ENCODE measurements at places on chromosomes 1 and 21. TPM values are rescaled to one million over a fixed set of nuclear protein-coding genes. Genes with fewer than 3 reads are reported as not detected.

- H3K27me3 ChIP-seq = no peaks in the 10 kb centered on the region
- no peak overlapping the region for H3K4me3 ChIP-seq
- no peaks in the 10 kb centered on the region for H3K36me3 ChIP-seq
- no peak overlapping the region for H3K27ac ChIP-seq
Observed at GRCh38 chr21:45532826-45533360, 9.3 kb downstream of the SLC19A1 start.

- H3K4me3 ChIP-seq = no peak overlapping the region
- no peak for DNase-seq
- H3K36me3 ChIP-seq = peaks cover 39% of the 10 kb centered on the region
Observed at GRCh38 chr1:212621949-212622305, 13.4 kb downstream of the ATF3 start.

DNA sequence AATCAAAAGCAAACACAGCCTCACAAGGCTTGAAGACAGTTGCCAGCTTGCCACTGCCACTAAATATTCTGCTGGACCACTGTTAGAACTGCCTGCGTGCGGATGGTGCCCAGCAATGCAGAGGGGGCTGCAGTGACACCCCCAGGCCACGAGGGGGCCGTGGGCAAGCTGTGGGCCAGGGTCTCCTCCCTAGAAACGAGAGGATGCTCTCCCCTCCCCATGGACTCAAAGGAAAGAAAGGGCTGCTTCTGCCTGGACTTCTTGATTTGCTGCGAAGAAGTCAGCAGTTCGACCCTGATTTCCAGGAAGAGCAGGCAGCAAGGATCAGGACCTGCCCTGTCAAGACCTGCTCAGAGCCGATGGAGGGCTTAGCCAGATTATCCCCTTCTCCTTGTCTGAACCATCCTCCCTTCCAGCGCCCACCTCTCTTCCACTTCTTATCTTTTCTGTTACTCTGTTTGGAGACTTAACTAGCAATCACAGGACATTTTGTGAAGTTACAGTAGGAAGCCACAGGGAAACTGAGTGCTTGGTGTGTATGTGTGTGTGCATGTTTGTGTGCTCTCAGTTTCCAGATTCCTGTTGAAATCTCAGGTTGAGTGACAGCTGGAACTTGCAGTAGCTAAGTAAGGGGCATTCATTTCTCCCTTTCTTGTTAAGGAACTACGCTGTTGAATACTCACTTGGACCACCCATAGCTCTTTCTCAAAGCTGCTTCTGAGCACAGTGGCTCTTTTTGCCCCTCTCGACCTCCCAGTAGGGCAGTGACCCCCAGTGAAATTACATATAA lies 2.7 kb downstream of the MAN1C1 start:
- H3K4me1 ChIP-seq = peaks cover 20% of the 10 kb centered on the region
- no peak overlapping the region for H3K27ac ChIP-seq
- H3K4me3 ChIP-seq = no peak overlapping the region
- H3K36me3 ChIP-seq = no peaks in the 10 kb centered on the region
- H3K27me3 ChIP-seq = no peaks in the 10 kb centered on the region

GRCh38 chr1:240499012-240499411 lies 112.9 kb downstream of the GREM2 start:
- H3K27ac ChIP-seq = peak overlapping the region; percentile 18
- H3K4me3 ChIP-seq = no peak overlapping the region
- H3K4me1 ChIP-seq = no peaks in the 10 kb centered on the region
- no peaks in the 10 kb centered on the region for H3K36me3 ChIP-seq
- no peak for DNase-seq

- no peaks in the 10 kb centered on the region for H3K27me3 ChIP-seq
- no peaks in the 10 kb centered on the region for H3K4me1 ChIP-seq
- no peak overlapping the region for H3K4me3 ChIP-seq
- H3K27ac ChIP-seq = no peak overlapping the region
- no peak for DNase-seq
Observed at GRCh38 chr1:200442023-200442422, 32.2 kb upstream of the ZNF281 start.

DNA sequence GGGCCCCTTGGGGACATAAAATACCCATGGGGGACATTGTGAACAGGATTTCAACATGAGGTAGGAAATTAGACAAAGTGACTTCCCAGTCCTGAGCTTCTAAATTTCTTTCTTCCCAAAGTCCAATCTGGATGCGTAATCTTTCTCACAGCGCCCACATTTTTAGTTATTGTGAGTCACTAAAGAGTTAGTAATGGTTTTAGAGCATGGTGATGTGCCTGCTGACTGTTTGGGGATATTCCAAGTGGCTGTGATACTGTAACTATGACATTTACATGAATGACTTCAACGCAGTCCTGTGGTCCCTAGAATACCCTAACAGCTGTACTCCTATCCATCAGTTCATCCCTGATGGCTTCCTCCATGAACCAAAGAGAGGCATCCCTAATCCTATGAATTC lies 224.0 kb upstream of the COA6 start:
- H3K27me3 ChIP-seq = no peaks in the 10 kb centered on the region
- no peaks in the 10 kb centered on the region for H3K36me3 ChIP-seq
- no peak for DNase-seq
- H3K27ac ChIP-seq = no peak overlapping the region
- H3K4me1 ChIP-seq = no peaks in the 10 kb centered on the region

GRCh38 chr1:184915463-184916090 lies 58.7 kb downstream of the NIBAN1 start:
- H3K4me3 ChIP-seq = no peak overlapping the region
- peaks cover 6% of the 10 kb centered on the region for H3K4me1 ChIP-seq
- H3K27me3 ChIP-seq = no peaks in the 10 kb centered on the region

SIKE1 gene
- 25.7 TPM for total RNA-seq

DNA sequence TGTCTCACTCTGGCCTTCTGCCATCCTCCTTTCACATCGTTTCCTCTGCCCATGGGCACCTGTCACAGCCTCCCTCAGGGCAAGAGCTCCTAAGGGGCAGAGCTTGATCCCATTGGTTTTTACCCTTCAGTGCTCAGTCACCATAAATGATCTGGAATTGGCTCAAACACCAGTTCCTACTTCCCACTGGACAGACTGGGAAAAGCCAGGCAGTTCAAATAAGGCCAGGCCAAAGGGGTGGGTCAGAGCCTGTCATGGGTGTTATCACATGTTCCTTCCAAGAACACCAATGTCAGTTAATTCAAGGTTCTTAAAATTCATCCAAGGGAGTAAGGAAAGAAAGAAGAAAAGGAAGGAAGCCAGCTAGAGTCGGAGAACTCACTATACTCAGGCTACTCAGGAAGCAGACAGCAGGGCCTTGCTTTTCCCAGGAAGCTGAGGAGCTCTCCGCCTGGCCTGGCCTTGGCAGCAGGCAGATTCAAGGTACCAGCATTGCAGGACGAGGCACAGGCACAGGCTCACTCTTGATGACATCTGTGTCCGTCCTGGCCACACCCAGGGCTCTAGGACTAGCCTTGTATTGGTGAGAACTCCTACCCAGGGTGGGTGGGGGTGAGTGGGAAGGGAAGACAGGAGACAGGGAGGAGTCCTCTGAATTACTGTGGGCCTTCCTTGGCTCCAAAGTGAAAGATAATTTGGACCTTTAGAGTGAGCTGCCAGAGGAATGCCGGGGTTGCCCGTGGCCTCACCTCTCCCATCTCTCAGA lies 32.2 kb upstream of the ARTN start:
- no peak for DNase-seq
- no peaks in the 10 kb centered on the region for H3K4me1 ChIP-seq
- H3K27ac ChIP-seq = no peak overlapping the region
- no peak overlapping the region for H3K4me3 ChIP-seq
- H3K36me3 ChIP-seq = peaks cover 20% of the 10 kb centered on the region

SCAF4 gene
- total RNA-seq = 8.2 TPM

DNA sequence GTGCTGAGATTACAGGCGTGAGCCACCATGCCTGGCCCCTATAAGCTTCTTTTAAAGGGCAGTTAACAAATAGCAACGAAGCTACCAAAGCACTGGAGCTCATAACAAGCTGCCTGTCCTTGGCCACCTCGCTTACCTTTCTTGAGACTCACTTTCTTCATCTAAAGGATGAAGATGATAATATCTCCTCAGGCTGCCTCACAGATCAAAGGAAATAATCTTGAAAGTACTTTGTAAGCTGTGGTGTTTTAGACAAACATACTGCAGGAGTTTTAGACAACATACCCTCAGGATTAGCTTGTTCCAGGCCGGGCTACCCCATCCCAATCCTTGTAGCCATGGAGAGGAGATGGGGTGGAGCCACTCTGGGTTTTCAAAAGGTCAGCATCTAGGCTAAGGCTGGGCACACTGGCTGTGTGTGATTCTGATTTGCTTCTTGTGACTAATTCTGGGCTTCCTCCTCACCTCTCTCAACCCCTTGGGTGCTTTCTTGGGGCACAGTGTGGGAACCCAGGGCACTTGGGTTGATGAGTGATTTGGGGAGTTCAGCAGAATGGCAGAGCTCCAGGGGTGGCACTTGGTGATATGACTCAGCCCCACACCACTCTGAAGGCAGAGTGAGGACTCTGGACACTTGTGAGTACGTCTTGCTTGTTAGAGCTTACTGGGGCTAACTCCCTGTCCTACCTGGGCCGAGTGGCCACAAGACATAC lies 5.2 kb downstream of the GPR25 start:
- H3K4me3 ChIP-seq = no peak overlapping the region
- DNase-seq = no peak
- peaks cover 17% of the 10 kb centered on the region for H3K27me3 ChIP-seq
- no peaks in the 10 kb centered on the region for H3K36me3 ChIP-seq
- no peak overlapping the region for H3K27ac ChIP-seq

FLG gene
- total RNA-seq = not detected

DNA sequence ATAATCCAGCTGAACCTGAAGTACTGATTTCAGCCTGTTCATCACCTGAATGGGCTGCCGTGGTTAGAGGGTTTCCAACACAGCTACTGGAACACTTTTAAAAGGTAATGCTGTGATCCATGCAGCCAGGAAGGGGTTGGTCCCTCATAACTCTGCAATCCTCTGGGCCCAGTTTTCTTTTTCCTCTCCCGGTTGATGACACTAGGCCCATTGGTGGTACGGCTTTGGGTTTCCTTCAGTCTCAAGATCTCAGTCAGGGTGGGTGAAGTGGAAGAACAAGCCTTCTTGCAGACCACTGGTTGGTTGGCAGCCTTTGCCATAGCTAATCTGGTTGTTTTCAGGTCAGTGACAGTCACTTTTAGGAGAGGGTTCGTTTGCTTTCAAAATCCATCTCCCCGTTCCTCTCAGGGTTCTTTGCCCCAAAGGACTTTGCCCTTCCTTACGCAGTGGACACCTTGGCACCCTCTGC lies 502 bp upstream of the SLC35A3 start:
- H3K27me3 ChIP-seq = no peaks in the 10 kb centered on the region
- H3K4me1 ChIP-seq = peaks cover 8% of the 10 kb centered on the region
- DNase-seq = no peak
- peak overlapping the region; percentile 76 for H3K27ac ChIP-seq

GRCh38 chr1:223508796-223509195 lies 115.6 kb downstream of the CCDC185 start:
- H3K27me3 ChIP-seq = no peaks in the 10 kb centered on the region
- no peak overlapping the region for H3K4me3 ChIP-seq
- no peaks in the 10 kb centered on the region for H3K36me3 ChIP-seq
- DNase-seq = no peak

DNA sequence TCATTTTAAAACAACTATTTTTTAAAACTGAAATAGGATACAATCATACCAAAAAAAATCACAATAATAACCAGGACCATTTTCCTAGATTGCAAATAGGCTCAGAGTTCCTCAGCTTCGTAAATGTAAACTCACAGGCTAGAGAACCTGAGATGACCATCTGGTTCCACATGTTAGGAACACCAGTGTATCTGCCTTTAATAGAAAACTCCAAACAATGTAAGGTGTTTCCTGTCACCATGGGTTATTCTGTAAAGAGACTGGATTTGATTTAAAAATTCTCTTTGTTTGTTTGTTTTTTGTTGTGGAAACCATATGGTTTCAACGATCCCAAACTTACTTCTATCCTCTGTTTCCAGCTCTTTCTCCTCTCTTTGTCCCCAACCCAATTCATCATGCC lies 197.5 kb downstream of the ZZZ3 start:
- H3K36me3 ChIP-seq = no peaks in the 10 kb centered on the region
- H3K4me3 ChIP-seq = no peak overlapping the region
- no peak for DNase-seq
- H3K27ac ChIP-seq = no peak overlapping the region
- H3K27me3 ChIP-seq = no peaks in the 10 kb centered on the region

CACNA1S gene
- total RNA-seq = 78.5 TPM

DNA sequence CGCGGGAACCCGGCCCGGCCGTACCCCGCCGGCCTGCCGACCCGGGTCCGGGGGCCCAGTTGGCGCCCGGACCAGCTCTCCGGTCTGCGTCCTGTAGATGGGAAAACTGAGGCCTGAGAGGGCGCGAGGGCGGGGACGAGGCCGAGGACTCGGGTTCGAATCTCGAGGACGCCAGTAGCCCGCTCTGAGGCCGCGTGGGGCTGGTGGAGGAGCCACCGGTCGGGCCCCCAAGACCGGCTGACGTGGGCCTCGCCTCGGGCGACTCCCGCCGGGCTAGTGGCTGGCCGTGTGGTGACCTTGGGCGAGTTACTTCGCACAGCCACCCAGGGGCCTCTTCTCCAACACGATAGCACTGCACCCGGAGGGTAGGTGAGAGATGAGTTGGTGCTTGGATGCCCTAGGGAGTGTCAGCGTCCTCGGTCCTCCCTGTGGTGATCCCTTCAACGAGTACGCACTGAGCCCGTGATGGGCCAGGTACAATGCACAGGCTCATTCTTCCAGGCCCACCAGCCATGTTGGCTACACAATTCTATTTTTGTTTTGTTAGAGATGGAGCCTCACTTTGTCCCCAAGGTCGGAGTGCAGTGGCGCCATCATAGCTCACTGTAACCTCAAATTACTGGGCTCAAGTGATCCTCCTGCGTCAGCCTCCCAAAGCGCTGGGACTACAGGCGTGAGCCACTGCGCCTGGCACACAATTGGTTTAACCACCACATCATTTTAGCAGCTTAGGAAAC lies 404 bp upstream of the SCMH1 start:
- H3K4me1 ChIP-seq = peaks cover 7% of the 10 kb centered on the region
- peak overlapping the region; percentile 74 for H3K4me3 ChIP-seq
- DNase-seq = peak; percentile 20
- no peaks in the 10 kb centered on the region for H3K36me3 ChIP-seq

PROK1 gene
- total RNA-seq = 2.8 TPM
